CD4-positive, alpha-beta T cell treated with Interleukin-17A for 1 hour (primary cell): ENCODE measurements at places on chromosomes 5 and 9.

DNA sequence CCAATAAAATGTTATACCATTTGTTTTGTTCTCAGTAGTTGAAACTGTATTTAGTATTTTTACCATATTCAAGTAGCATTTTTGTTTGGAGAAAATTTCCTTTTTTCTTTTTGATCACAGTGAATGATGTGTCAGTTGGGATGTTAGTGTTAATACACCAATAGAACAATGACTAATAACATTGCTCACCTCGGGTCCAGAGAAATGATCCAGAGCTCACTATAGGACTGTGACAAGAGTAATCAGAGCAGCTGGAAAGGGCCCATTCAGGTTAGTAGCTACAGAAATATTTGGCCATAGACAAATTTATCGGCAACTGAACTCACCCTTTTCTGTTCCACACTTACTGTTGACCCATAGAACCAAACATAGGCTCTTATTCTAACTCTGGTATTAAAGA is 989.2 kb downstream of the TLE4 start:
- DNase-seq: no peak

GRCh38 chr5:105970919-105971318 is 1699.8 kb downstream of the EFNA5 start:
- no peak for DNase-seq

DNA sequence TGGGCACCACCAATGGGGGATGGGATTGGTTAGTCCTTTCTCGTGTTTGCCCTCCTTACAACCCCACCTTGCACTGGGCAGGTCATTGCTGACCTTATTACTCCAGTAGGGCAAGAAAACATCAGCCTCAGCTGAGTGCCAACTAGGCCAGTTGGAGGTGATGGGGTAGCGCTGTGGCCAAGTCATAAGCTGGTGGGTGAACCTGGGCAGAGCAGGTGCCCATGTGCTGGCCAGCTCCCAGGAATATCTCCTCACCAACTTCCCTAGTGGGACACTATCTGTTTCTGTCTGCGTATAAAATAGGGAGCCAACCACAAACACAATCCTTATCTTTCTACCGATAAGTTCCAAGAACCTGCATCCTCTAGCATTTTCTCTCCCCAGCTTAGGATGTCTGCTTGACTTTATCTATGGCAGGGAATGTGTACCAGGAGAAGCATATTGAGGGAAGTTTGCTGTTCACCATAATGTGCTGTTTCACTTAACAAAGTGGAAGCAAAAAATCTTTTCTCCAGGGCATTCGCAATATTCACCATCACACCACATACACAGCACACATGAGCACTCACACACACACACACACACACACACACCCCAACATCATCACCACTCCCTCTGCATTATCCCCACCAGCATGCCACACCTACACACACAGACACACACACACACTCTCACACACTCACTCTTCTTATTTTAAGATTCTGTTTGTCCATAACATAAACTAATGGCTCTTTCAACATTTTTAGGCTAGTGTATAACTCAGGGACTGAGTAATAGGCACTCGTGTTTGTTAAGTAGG is 390.0 kb downstream of the ENC1 start:
- no peak for DNase-seq

DNA sequence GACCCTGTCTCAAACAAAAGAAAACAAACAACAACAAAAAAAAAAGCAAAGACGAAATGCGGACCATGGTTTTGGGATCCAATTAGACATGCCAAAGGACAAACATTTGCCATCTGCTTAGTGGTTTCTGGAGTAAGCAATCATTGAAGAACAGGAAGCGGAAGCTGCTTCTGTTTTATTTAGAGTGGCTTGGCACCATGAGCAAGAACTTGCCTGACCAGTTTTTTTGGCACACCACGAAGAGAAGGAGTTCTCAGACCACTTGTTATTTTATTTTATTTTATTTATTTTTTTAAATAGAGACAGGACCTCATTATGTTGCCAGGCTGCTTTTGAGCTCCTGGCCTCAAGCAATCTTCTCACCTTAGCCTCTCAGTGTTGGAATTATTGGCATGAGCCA is 17.0 kb downstream of the BTF3 start:
- DNase-seq: no peak

GRCh38 chr5:99949969-99950524 is 585.1 kb upstream of the FAM174A start:
- DNase-seq: no peak

DNA sequence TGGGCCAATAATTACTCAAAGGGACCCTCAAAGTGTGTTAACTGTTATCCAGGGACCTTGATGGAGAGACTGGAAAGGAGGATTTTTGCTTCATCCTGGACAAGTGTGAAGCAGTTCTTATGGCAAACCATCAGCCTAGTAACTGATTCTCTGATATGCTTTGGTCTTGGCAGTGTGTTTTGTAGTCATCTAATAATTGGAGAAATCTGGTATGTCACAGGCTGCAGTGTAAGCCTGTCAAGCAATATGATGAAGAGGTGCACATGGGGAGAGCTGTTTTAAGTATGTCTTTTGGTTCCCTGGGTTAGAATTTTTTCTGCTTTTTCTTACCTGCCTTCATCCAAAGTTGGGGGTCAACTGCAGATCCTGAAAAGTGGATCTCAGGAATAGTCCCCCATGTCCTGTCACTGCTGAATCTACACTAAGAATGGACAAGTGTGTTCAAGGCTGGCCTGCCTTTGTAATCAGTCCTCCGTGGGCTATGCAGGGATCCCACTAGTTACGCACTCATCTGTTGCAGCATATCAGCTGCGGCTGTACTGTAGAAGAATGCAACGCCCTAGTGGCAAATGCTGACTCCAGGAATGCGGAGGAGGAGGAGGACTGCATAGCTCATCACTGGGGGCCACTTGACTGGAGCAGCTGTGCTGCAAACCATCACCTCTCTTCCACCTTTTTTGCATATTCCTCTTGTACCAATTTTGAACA is 1.9 kb downstream of the SPTAN1 start:
- DNase-seq: peak; percentile 34

- DNase-seq: no peak
These were observed 70.8 kb upstream of the GPR151 start for GRCh38 chr5:146586752-146587151.

DNA sequence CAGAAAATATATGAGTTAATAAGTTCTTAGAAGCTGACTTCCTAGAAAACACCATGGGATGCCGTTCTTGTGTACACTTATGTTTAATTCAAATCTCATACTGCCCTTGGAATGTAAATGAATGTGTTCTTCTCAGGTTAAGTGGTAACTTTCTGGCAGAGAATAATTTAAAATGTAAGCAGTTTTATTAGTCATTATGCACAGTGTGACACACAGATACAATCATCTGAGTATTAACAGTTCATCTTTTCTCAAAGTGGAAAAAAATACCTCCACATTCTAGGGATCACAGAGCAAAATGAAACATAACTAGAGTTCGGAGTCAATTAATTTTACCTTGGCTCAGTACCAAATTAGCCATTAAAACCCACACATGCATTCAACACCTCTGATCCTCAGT is 508.1 kb downstream of the CDH9 start:
- DNase-seq: no peak

DNA sequence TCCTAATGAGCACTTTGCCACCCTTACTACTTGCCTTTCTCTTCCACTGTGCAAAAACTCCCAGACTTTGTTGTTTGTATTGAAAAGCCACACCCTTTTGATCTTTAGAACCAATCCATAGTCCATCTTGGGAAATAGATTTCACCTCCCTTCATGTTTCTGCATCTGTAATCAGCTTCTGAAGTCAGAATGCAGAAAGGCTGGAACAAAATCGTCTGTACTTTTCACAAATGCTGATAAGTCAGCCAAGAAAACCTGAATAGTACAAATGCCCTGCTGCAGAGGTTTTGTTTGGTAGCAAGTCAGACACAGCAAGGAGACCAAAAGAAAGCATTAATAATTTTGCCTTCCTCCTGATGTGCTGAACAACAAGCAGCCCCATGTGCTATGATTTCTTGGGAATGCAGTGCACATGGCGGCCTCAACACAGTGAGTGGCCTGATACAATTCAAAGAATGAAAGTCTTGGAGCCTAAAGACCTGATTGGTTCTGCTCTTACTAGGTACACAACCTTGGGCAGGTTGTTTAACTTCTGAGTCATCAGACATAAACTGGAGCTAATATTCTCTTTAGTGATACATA is 59.2 kb upstream of the STK32A start:
- no peak for DNase-seq

DNA sequence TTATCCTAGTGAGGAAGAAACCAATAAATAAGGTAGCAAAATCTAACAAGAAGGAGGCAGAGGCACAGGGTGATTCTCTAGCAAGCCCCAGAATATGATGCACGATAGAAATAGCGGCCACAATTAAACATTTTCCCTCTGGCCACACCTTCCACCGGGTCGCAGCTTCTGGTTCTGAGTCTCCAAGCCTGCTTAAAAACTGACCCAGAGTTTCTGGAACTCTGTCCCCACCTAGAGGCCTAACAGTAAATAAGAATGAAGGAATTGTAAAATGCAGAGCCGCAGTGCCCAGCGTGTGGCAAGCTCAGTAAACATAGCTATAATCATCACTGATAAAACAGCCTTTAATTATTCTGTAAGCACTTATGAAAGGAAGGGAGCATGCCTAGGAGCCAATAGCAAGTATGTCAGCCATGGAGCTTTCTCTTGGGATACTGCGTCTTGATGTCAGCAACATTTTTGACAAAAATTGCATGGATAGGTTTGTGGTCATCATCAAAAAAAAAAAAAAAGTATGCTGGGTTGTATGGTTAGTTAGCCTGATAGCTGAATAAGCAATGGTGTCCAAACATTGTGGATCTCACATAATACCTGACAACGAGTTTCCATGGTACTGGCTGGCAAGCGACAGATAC is 465.5 kb downstream of the DNAH5 start:
- peak; percentile 4 for DNase-seq

GRCh38 chr9:121266906-121267650 is 884 bp upstream of the GSN start:
- no peak for DNase-seq

- no peak for DNase-seq
These were observed 27.2 kb downstream of the PTTG1 start for GRCh38 chr5:160448886-160449285.

DNA sequence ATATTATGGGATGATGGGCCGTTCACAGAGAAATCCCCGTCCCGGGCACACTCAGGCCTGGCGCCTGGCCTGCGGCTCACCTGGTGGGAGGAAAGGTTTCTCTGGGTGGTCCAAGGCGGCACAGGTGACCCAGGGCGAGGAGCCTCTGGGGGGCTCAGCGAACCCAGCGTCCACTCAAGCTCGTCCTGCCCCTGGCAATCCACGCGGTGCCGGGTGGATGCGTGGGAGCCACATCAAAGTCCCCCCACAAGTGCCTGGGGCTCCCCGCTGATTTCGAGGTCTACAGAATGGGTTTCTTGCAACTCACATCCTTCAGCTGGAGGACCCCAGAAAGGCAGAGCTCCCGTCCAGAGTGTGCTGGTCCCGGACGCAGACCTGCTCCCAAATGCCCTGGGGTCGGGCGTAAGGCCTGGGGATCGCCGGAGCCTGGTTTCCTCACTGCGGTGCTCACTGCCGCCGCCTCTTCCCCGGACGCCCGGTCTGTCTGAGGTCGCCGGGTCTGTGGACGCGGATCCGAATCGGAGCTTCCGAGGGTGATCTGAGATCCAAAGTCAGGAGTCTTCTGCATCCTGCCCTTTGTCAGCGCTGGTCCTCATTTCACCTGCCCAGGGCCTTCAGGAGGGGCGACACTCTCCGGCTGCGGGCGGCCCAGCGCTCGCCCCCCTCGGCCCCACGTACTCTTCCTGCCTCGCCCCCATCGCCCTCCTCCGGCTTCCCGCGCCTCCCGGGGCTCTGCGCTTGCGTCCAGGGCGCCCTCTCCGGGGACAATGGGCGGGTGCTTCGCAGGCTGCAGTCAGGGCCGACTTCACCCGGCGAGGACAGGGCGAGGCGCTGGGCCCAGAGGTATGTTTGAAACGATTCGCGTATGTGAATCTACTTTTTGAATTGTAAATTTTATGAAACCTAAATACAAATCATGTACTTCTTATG is 20.0 kb upstream of the RUFY1 start:
- peak; percentile 57 for DNase-seq

DNA sequence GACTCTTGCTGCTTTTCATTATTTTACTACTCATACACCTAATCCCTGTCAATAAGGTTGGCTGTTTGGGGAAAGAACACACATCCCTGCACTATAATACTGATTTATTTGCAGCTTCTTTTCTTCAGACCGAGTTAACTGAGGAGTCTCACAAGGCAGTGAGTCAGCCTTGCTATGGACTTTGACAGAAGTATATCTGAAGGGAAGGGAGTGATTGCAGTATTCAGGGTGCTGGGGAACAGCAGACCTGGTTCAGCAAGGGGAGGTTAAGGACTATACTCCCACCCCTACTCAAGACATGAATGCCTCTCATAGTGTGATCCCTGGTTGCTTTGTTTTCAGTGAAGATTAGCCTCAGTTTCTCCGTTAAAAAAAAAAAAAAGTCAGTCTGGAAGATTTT is 99.8 kb downstream of the TLE4 start:
- no peak for DNase-seq

DNA sequence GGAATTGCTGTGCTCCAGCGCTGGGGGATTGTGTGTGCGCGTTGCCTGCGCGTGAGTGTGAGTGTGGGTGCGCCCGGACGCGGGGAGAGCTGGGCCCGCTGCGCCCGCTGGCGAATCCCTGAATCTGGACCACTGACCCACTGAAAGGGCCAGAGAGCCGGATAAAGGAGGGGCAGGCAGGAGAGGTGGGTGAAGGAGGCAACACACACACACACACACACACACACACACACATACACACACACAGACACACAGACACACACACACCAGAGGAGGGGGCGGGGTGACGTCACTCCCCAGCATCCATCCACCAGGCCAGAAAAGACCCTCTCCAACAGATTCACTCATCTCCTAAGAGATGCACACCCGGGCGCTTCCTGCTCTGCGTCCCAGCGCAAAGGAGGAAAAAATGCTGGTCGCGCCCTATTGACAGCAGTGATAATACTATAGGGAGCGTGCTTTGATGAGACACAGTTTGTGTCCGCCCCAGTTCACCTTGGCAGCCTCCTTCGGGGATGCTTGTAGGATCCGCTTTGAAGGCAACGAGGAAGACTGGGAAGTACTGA is 1059.1 kb upstream of the DMAC1 start:
- no peak for DNase-seq

DNA sequence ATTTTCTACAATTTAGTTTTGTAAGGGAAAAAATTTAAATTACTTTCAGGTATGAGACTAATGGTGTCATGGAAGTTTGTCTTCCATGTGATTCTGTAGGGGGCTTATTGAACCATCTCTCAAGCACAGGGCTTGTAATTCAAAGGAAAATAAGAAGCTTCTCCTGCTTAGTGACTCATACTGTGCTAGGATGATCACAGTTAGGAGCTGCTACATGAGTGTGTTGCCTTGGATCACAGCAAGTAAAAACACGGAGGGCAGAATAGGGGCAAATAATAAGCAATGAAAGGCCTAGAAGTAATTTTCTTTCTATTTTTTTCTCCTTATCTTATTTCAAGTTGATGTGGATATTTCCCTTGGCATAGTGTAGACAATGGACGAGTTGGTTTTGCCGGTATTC is 28.9 kb downstream of the TMEM167A start:
- DNase-seq: no peak

- no peak for DNase-seq
These were observed 5.5 kb upstream of the ZNF354B start for GRCh38 chr5:178854284-178854683.
